ENCODE measurements at places on chromosomes 5 and 9.

DNA sequence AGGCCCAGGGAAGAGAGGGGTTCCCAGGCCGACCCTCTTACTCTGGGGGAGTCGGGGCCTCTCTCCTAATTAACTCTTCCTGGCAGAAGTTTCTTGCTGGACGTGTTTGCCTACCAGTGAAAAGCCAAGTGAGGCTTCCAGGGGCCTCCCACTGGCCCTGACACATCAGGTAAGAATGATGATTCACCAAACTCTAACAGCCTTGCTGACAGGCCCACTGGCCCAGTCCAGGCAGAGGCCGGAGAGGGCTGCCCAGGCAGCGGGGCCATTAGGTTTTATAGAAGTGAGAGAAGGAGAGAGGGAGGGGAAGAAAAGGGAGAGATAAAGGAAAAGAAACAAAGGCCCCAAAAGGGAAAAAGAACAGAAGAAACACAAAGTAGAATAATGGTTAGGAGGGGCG is 50.8 kb upstream of the FOXE1 start:
- no peak for DNase-seq

GRCh38 chr9:107932046-107932445 is 442.5 kb upstream of the KLF4 start:
- no peak for DNase-seq

DNA sequence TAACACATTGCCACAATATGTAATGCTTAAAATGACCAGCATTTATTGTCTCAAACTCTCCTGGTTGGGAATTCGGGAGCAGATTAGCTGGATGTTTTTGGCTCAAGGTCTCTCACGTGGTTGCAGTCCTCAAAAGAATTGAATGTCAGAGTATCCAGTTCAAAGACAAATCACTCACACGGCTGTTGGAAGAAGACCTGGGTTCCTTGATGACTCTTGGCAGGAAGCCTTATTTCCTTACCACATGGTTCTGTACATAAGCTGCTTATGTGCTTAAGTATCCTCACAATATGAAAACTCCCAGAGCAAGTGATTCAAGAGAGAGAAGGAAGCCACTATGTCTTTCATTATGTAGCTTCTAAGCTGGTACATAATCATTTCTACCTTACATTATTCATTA is 230.3 kb upstream of the PTPRD start:
- DNase-seq: no peak

DNA sequence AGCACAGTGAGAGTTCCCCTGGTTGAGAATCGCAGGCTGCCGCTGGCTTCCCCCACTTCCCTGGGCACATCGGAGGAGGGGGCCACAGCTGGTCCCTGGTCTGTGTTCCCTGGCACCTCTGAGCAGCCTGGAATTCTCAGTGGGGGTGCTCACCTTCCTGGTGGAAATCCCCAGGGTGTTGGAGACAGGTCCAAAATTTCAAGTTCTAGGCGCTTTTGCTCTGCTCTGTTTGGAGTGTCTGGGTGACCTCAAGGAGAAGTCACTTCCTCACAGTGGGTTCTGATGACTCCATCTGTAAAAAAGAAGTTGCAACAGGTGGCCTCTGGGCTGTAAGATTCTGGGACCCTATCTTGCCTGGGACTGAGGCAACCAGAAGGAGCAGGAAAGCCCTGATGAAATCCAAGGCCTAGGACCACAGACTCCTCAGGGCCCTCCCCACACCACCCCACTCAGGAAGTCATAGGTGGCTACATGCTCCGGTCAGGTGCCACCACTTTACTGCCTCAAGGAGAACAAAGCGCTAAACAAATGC is at the start of gene TRAF1:
Gene TRAF1, minus strand, starts transcription at position 400 of the 532 bp plus-strand sequence. CDS start 721 bp downstream, outside the sequence.
- no peak for DNase-seq
